ENCODE measurements at places on chromosomes 3 and 15.

GRCh38 chr3:100759159-100759558 is 49.9 kb downstream of the TFG start:
- DNase-seq: no peak

- no peak for DNase-seq
These were observed 35.4 kb upstream of the RBMS3 start for GRCh38 chr3:29245441-29245840.

- DNase-seq: no peak
These were observed 41.2 kb downstream of the RASGRF1 start for GRCh38 chr15:79049416-79049815.

GRCh38 chr15:80939216-80939615 is 50.4 kb downstream of the MESD start:
- DNase-seq: no peak

DNA sequence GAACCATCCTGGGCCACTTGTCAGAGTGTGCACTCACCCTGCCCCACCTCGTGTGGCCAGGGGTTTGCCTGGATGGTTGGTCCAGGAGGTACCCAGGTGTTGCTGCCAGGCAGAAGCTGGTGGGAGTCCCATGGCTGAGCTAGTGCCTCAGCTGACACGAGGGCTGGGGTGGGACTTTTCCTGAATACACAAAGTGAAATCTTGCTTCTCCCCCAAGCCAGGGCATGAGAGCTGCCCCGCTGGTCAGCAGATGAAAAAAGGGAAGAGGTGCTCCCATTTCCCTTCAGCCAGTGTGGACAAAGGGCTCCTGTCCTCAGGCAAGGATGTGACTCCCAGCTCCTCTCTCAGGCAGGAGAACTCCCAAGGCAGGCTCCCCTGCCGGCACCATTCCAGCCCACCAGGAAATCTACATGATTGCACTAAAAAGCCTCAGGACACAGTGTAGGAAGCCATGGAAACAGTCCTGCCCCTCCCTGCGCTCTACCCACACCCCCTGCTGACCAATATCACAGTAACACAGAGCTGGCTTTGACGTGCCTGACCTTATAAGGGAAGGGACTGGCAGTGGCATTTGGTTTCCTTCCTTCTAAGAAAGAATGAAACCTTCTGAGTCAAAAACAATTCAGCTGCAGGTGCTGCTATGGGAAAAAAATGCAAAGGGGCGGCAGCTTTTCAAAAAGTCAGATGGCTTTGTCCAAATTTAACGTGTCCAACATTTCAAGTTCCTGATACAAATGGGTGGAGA is 33.9 kb downstream of the MYO5C start:
- no peak for DNase-seq

DNA sequence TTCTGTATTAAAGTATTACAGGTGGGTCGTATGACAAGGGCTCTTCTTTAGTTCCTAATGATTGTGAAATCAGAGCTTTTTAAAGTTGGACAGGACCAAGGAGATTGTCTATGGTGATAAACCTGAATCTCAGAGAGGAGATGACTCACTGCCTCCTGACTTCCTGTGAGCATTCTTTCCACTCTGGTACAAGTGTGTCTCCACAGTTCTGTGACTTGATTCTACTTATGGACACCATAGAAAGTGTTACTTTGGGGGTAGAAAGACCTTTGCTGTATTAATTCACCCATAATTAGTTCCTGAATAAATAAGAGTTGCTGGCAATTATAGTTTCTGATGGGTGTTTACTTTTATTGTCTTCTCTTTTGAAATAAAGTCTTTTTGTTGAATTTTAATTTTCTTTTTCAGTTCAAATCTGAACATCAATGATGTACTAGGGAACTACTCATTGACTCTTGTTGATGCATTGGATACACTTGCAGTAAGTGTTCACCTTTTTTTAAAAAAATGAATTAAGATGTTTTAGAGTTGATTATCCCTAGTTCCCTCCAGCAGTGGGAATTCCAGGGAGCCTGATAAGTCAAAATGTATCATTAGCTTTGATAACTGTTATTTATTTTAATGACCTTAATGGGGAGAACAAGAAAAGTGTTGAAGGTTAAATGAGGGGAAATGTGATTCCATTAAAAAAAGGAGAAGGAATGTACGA is 7.4 kb downstream of the EDEM1 start:
- no peak for DNase-seq

DNA sequence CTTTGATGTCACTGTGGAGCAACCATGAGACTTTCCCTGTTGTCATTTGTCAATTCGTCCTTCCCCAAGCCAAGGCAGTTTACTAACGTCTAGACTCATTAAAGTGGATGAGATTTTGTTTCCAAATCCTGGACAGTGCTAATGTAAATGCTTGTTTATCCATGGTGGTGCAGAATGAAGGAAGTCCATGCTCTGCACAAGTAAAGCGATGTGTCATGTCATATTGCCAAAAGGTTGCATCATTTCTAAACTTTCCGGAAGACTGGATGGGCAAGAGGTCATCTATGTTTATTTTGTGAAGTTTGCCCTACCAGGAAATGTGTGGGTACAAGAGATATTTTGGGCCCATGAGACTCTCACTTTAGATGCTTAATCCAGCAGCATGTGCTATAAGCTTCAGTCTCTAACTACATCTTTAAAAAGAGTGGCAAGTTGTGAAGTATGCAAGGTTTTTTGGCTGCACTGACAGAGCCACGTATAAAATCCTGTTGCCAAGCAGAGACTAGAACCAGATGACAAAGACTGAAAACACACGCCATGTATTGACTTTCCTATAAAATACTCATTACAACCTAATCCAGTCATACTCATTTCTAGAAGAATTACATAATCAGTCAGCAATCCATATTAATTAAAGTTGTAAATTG is 72.1 kb upstream of the FNDC3B start:
- DNase-seq: no peak
